ENCODE measurements at places on chromosomes 7 and 10.

DNA sequence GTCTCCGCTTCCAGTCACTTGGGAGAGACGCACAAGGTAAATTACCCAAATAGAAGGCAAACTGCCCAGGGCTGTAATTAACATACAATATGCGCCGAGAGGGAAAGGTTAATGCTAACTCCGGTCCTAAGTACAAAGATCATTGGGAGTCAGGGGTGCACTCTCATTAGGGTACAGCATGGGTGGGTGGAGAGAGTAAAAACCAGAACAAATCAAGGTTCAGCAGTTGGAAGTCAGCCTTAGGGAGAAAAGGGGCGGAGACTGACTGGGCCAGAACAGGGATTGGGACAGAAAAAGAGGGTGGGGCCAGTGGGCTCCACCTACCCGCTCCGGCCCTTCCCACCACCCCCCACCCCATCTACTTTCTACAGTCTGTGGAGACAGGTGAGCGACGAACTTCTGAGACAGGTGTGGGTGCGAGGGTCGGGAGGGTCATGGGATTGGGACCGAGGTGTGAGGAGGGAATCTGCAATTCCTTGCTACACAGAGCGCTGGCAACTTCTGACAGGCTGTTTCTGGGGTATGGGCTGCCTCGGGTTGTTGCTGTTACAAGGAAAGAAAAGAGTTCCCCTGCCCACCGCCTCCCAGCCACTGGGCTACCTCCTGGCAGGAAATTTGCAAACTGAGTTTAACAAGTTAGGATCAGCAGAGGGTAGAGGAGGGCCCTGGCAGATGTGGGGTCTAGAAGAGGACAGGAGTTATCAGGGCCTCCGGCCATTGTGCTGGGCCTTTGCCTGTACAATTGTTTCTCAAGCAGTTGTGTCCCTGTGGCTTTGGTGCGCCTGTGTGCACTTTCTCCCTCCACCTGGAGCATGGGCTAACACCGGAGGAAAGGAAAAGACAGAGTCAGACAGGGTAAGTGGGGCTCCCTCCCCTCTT, at the start of gene TMEM139:
TSS of gene TMEM139 (plus strand) at position 368 of the 879 bp plus-strand sequence. CDS start 1,000 bp downstream, outside the sequence.
- no peak for DNase-seq

- no peak for DNase-seq
Observed at GRCh38 chr7:128833148-128833945, 3.1 kb downstream of the FLNC start.

DNA sequence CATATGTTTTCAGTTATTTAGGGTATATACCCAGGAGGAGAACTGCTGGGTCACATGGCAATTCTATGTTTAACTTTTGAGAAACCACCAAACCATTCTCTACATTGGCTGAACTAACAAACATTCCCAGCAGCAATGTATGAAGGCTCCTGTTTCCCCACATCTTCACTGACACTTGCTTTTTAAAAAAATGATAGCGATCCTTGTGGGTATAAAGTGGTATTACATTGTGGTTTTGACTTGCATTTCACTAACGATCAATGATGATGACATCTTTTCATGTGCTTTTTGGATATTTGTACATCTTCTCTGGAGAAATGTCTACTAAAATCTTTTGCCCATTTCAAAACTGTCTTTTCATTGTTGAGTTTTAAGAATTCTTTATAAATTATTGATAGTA, 51.2 kb upstream of the ANAPC16 start:
- no peak for DNase-seq

DNA sequence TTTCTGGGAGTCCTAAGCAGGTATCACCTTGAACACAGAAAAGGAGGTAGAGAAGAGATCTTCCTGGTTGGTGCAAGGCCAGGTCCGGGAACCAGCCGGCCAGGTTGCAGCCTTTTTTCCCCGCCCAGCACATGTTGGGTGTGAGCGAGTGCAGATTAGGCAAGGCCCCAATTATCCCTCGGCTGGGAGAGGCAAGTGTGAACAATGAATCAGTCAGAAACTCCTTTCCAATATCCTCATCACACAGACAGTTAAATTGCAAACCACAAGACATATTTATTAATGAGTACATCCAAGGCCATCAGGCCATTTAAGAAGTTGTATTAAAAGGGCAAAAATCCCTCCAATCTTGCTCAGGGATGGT, 115.0 kb upstream of the AFAP1L2 start:
- DNase-seq = no peak

GRCh38 chr7:96952974-96953391, 52.4 kb upstream of the DLX6 start:
- DNase-seq = no peak

DNA sequence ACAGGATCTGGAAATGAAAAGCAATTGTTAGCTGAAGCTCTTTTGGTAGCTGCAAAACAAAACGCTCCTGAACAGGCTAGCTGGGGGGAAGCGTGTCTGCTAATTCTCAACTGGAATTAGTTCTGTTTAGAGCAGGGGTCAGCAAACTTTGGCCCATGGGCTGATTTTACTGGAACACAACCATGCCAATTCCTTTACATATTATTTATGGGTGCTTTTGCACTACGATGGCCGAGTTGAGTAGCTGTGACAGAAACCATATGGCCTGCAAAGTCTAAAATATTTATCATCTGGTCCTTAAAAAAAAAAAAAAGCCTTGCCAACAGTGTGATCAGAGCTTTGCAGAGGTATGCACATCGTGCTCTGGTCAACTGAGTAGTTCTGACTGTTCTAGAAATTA, 108.4 kb upstream of the PDLIM1 start:
- no peak for DNase-seq

- DNase-seq = no peak
Observed at GRCh38 chr7:41861642-41862041, 158.8 kb upstream of the INHBA start.

DNA sequence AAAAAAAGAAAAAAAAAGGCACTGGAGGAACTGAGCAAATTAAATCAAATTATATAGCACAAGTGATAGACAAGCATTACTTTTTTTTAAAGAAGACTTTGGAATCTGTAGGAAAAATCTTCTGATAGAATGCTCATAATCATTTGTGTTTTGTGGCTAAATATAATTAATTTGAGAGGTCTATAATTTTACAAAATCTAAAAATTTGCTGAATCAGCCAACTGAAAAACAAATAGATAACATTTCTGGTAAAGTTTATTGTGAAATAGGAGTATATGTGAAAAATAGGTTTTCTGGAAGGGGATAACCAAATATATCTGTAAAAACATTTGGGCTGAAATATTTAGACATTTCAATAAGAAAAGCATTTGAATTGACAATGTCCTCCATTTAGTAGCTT, 844.9 kb upstream of the COBL start:
- DNase-seq = no peak
